ENCODE measurements at places on chromosomes 3 and 15.

DNA sequence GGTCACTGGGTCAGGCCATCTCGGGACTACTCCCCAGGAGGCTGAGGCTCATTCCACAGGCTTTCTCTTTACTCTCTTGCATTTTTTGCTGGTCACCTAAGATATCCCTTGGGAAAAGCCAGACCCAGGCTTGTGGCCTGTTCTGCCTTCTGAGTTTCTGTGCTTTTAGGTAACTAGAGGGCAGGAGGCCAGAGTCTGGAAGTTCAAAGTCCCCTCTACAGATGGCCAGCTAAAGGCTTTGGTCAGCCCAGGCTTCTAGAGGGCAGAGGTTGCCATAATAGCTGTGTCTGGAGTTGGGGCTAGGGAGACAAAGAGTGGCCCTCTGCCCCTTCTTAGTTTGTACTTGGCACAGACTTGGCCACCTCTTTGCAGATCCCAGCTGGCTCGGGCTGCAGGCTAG is 8.4 kb upstream of the PARP6 start:
- no peak for DNase-seq

GRCh38 chr15:43325039-43325684 is 5.2 kb downstream of the LCMT2 start:
- DNase-seq: no peak

GRCh38 chr3:88418219-88418618 is 268.5 kb downstream of the C3orf38 start:
- DNase-seq: no peak

DNA sequence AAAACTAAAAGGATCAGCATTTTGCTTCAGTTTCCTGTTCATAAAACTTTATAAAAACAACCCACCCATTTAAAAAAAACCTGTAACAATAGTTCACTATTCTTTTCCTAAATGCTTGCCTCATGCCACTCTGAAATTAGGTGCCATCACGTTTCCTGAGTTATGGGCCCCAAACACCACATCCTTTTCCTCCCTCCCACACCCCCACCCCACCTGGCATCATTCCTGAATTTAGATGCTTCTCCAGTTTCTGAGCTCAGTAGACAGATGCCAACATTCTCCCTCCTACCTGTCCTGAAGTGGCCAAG is 11.9 kb upstream of the ARHGEF3 start:
- no peak for DNase-seq

GRCh38 chr3:189710620-189711402 is 79.6 kb downstream of the TP63 start:
- DNase-seq: no peak

GRCh38 chr15:48644827-48645557 is 517 bp downstream of the FBN1 start:
- peak; percentile 24 for DNase-seq

GRCh38 chr3:123343296-123344174 is 105.4 kb downstream of the ADCY5 start:
- no peak for DNase-seq

DNA sequence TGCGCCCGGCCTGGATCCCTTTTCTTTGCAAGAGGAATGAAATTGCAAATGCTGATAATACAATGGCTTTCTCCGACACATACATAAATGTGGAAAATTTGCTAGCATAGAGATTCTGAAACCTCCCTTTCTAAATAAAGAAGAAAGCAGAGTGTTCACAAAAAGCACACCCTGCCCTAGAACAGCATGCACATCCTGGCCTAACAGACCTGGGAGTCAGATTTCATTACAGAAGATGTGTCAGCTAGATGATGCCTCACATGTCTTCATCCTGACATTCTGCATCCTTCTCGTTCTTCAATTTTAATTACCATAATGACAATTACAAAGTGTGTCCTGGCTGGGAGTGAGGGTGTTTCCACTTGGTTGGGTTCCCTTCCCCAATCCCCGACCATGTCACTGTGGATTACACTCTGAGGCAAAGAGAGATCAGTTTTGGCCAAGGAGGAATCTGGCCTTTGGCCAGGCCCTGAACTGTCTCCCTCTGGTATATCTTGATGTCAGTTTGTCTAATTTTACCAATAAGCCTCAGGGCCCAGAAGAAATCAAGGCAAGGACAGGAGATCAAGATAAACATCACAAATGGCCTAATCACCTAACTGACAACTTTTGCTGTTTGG is 104.9 kb upstream of the SPATA12 start:
- DNase-seq: no peak

DNA sequence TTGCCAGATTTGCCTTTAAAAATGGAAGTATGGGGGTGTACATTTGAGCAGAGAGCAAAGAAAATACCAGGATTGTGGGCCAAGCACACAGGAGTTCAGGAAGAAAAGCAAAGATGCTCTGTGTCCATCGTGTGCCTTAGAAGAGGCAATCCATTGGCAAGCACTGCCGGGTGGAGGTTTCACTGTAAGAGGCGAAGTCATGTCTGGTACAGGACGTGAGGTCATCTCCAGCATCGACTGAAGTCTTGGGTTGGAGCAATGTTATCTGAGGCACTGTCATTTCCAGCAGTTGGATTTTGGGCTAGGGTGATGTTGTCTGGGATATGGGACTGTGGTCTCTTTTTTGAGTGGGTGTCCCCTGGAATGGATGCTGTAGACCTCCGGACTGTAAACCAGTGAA is 4.8 kb upstream of the RGMA start:
- no peak for DNase-seq

GRCh38 chr3:65246561-65246960 is 558.8 kb upstream of the ADAMTS9 start:
- DNase-seq: no peak

- no peak for DNase-seq
Observed at GRCh38 chr3:15693355-15693754, 91.8 kb downstream of the BTD start.

DNA sequence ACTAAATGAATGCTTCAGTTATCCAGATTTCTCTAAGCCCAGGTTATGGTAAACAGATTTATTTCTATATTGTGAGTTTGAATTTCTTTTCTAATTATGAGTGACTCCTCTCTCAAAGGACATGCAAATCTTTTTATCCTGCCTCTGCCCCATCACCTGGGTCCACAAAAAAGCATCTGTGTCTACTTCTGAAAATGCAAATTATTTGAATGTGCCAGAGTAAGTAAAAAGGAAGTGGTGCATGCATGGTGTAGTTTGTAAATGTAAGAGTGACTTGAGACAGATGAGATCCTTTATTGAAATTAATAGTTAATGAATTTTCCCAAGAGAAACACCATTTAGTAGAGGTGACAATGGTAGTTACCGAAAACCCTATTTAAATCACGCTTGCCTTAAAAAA is 26.9 kb downstream of the MCTP2 start:
- DNase-seq: no peak

DNA sequence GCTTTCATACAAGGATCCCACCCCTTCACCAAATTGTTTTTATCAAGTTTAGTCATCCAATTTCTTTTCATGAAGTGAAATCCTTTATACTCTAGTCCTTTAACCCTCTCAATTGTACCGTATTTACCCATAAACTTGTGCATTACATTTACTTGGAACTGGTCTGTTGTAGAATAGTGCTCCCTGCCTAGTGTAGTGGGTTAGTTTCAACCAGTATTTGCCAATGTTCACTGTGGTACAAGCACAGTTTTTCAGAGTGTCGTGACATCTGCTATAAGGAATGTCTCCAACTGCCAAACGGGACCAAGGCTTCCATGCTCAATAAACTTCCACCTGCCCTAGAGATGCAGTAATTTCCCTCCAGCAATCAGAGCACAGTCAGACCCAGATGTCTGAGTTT is 211.9 kb downstream of the KCNAB1 start:
- DNase-seq: no peak

- no peak for DNase-seq
Observed at GRCh38 chr15:34102175-34102925, 467 bp downstream of the PGBD4 start.
